ENCODE measurements at places on chromosomes 7 and 10. TPM values are rescaled to one million over a fixed set of nuclear protein-coding genes. Genes with fewer than 3 reads are reported as not detected.

The ANKIB1 gene
- 42.1 TPM for total RNA-seq

The DOCK4 gene
- total RNA-seq: 21.0 TPM

The TLX1 gene
- total RNA-seq: not detected

The SPOCK2 gene
- 0.11 TPM for total RNA-seq

The PLXDC2 gene
- total RNA-seq: 74.8 TPM

The RBP3 gene
- not detected for total RNA-seq

The LRRC61 gene
- total RNA-seq: 48.1 TPM

The CLDN4 gene
- total RNA-seq: 0.17 TPM

The GRID1 gene
- total RNA-seq: not detected

The CDH23 gene
- 49.7 TPM for total RNA-seq

The C10orf143 gene
- total RNA-seq: 2.0 TPM

The SFTPA2 gene
- not detected for total RNA-seq

The STEAP1B gene
- 49.9 TPM for total RNA-seq

The AUTS2 gene
- 44.3 TPM for total RNA-seq

The HTR5A gene
- total RNA-seq: not detected

The ASB15 gene
- not detected for total RNA-seq

The ZNF425 gene
- total RNA-seq: 1.1 TPM

The SPDYE6 gene
- total RNA-seq: not detected

The CPN1 gene
- total RNA-seq: not detected

The ACTL6B gene
- not detected for total RNA-seq

The NYAP1 gene
- total RNA-seq: 3.2 TPM

The METTL27 gene
- total RNA-seq: not detected

The RBP4 gene
- total RNA-seq: not detected

The EIF5AL1 gene
- 2.7 TPM for total RNA-seq

The ZSCAN21 gene
- 17.2 TPM for total RNA-seq

The PLAC9 gene
- not detected for total RNA-seq

The HMX3 gene
- total RNA-seq: 0.26 TPM

The ANKRD1 gene
- total RNA-seq: not detected

The STEAP4 gene
- total RNA-seq: not detected

The LRRD1 gene
- not detected for total RNA-seq

The MRLN gene
- total RNA-seq: not detected

The AQP1 gene
- total RNA-seq: 0.37 TPM
